ENCODE measurements at places on chromosomes 13 and 19.

DNA sequence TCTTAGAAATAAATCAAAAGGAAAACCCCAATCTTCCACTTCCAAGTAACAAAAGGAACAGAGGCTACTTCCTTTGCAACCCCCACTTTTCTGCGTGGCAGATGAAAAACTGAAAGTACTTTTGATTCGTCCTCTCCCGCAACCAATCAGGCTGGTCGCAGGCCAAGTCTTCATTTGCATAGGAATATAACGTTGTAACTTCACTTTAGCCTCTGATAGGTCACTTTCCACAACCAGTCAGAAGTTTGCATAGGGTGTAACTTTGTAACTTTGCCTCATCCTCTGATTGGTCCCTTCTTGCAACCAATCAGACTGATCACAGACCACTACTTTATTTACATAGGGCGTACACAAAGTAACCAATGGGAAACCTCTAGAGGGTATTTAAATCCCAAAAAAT is 37.2 kb downstream of the TGDS start:
- no peak for DNase-seq

GRCh38 chr13:39448834-39449233 is 154.2 kb downstream of the LHFPL6 start:
- no peak for DNase-seq

DNA sequence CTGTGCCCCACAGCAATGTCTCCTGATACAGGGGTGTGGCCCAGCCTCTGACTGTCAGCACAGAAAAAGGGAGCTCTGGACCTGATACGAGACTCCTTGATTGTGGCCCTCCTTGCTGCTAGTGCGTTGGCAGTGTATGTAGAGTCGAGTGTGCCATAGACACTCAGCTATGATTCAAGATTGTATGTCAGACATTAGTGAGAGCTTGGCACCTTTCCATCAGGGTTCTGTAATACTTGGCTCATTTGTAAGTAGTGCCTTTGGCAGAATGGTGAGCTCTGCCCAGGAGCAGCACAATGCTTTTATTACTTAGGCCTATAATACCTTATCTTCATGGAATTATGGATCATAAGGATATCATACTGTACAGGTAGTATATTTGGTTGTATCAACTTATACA is 83.4 kb downstream of the ATP8A2 start:
- DNase-seq, result no peak

DNA sequence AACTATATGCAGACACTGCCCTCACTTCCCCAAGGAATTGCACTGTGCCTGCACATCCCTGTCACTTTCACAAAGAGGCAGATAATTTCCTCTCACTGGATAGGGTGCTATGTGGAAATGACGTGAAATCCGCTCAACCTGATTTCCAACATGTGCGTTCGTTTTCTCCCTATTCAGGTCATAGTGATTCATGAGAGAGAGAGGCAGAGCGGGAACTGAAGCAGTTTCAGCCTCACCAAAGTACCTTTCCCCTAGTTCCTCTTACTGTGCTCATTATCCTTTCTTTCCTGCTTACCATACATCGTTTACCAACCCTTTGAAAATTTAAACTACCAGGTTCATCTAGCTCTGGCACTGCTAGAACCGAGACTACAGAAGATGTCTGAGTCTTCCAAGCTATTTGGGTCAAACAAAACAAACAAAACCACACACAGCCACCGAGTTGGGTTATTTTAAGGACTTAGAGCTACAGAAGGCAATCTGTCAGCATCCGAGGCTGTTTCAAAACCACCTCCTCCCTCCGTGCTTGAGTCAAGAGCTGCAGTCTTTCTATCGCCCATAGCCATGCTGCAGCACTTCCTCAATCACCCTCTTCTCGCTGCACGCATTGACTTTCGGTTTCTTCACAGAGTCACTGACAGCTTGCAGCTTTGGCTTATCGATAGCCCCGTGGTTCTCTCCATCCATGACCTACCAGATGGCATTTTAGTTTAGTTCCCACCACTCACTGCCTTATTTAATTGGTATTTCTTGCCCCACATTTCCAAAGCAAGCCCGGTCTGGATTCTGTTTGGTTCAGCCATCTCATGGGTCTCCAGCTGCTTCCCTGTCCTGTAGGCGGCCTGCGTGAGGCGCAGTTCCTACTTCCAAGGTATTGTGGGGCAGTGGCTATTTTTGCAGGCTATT is 1395.8 kb downstream of the EFNB2 start:
- DNase-seq, result peak; percentile 23

DNA sequence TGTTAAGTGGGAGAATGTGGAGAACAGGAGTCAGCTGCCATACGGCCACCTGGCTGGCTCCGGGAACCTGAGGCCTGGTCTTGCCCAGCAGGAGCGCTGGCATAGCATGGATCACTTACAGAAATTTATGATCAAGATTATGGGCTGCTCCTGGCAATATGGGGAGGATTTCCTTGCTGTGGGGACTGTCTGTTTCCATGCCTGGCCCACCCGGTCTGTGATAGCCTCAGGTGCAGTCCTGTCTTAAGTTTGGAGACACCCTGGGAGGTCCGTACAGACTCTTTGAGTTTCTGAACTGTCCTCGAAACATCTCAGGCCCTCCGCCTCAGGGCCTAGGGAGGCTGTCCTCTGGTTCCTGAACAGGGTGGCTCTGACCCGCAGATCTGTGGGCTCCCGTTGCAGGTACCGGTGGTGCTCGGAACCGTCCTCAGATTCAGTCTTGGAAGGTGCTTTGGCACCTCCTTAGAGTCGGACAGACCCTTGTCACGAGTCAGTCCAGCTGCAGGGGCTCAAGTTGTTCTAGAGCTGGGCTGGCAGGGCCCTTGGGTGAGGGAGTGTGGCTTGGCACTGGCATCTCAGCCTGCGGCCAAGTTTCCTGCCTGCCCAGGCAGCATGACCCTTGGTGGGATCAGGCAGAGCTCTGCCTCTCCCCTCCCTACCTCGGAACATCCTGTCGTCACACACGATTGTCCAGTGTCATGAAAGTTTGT is 4.9 kb downstream of the TFDP1 start:
- DNase-seq, result no peak

DNA sequence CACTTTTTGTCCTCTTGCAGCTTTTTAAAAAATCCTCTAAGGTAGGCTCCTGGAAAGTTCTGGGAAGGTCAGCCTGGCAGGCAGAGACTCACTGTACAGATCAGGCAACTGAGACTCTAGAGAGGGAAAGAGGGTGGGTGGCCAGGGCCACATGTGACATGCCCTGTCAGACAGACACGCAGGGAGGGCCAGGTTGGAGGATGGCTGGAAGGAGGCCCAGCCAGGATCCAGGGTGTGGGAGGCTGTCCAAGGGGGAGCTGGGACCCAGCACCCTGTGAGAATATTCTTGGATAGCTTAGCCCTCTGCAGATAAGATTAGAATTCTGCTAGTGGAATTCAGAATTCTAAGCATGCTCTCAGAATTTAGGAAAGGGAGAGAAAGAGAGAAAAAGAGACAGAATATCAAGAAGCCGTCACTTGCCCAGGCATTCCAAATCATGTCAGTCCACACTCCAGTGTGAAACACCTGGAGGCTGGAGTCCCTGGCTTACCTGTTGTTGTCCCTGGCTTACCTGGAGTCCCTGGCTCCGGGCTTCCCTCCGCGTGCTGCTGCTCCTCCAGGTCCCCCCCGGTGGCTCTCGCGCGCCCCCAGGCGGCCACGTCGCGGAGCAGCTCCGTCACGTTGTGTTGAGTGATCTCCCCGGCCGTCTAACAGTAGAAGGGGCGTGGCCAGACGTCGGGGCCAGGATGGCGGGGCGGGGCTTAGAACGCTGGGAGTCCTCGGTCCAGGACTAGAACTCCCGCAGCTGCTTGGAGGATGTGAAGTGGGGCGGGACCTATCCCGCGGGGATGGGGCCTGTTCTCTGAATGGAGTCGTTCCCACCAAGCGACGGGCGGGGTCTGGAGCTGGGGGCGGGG is 2.8 kb upstream of the TNNI3 start:
- DNase-seq, result peak; percentile 75

- DNase-seq, result no peak
These were observed 85.6 kb downstream of the COL4A2 start for GRCh38 chr13:110392510-110393240.

DNA sequence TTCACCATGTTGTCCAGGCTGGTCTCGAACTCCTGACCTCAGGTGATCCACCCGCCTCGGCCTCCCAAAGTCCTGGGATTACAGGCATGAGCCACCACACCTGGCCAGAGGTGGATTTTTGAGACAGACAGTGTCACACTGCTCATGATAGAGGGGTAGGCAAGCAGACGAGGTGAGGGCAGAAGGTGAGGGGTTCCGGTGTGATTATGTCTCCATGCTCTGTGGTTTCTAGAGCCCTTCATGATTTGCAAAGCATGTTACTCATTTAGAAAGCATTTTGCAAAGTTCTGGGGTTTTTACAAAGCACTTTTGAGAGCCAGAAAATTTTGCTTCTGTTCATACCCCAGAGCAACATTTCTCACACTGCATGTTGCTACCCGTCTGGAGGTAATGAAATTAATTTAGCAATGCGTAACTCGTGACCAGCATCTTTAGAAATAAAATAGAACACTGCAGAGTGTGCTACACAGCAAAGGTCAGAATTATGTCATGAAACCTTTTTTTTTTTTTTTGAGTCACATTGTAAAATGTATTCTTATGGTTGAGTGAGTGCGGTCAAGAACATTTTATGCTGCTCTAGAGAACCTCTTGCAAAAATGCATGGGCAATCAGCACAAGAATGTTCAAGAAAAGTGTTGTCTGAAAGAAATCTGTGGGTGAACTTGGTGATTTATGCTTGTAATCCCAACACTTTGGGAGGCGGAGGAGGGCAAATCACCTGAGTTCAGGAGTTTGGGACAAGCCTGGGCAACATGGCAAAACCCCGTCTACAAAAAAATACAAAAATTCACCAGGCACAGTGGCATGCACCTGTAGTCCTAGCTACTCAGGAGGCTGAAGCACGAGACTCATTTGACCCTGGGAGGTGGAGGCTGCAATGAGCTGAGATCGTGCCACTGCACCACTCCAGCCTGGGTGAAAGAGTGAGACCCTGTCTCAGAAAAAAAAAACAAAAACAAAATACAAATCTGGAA is 58.0 kb downstream of the MAP4K1 start:
- DNase-seq, result no peak

- no peak for DNase-seq
These were observed 420.5 kb downstream of the FGF9 start for GRCh38 chr13:22091222-22091970.

GRCh38 chr13:113588394-113589111 is 4.0 kb downstream of the TFDP1 start:
- no peak for DNase-seq

DNA sequence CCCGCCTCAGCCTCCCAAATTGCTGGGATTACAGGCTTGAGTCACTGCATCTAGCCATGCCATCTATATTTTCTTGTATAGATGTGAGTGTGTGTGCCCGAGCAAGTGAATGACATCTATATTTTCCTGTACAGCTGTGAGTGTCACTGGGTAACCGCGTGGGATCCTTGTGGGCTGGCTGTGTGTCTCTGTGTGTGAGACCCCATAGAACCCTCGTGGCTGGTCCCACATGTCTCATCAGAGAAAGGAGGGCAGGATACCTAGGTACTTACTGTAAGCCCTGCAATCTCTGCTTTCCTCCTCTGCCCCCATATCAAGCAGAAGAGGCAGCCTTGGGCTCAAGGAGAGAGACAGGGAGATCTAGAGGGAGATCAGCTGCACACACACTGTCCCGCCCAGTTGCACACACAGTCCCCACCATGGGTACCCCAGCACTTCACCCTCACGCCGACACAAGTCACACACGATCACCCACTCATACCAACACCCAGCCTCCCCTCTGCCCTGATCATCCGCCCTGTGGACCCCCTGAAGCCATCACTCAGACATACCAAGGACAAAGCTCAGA is 655 bp downstream of the DENND1C start:
- DNase-seq, result no peak

- DNase-seq, result no peak
These were observed 154.0 kb downstream of the NALCN start for GRCh38 chr13:101262306-101262705.

- no peak for DNase-seq
These were observed 3.9 kb downstream of the PRRG2 start for GRCh38 chr19:49585023-49585422.

DNA sequence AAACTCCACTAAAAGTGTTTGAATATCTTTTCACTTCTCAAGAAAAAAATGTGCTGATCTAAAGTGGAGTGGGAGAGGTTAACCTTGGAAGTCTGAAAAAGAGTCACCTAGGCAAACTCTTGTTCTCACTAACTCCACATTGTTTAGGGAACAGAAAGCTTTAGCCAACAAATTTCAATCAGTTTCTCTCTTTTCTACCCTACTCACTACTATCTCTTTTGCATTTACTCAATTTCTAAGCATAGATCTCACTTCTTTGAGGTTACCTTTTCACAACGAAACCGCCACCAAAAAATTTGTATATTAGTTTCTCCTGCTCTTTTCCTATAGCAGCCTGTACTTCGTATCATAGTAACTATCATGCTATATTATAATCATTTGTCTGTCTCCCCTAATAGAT is 6.3 kb downstream of the NHLRC3 start:
- no peak for DNase-seq

All from activated CD8-positive, alpha-beta memory T cell treated with anti-CD3 and anti-CD28 coated beads for 48 hours (primary cell).